ENCODE measurements at places on chromosomes 1 and 21.

DNA sequence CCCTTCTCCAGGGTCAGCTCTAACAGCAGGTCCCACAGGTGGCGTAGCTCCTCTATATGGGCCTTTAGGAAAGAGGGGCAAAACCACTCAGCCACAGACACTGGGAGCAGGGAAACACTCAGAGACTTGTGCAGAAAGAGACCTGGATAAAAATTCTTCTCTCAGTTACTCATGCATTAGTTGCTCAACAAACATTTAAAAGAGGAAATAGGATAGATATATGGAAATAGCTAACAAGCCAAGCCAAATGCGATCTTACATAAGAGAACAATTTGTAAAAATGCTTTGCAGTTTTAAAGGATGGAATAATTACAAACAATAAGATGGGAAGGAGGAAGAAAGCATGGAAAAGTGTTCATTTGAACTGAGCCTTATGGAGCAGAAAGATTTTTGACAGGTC, 4.9 kb downstream of the SPTA1 start:
- DNase-seq = peak; percentile 12

DNA sequence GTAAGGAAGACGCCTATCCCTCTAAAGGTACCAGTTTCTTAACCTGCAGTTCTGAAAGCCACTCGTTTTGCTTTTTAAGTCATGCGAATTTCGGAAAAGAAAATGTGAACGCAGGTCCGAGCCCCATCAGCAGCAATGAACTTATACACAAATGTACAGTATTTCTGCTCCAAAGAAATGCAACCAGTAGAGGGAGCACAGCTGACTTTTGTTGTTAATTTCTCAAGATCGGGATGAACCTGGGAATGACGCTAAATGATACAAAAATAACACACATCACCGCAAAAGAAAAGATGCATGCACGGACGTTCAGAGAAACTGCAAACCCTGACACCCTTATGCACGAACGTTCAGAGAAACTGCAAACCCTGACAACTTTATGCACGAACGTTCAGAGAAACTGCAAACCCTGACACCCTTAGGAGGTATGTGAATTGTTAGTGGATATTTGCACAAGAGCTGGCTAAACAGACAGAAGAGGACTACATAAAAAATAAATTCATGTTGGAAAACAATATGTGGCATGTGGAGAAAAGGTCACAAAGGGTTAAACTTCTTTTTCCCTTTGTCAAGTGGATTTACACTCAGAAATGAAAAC, 3.5 kb upstream of the TIAM1 start:
- peak; percentile 62 for DNase-seq

DNA sequence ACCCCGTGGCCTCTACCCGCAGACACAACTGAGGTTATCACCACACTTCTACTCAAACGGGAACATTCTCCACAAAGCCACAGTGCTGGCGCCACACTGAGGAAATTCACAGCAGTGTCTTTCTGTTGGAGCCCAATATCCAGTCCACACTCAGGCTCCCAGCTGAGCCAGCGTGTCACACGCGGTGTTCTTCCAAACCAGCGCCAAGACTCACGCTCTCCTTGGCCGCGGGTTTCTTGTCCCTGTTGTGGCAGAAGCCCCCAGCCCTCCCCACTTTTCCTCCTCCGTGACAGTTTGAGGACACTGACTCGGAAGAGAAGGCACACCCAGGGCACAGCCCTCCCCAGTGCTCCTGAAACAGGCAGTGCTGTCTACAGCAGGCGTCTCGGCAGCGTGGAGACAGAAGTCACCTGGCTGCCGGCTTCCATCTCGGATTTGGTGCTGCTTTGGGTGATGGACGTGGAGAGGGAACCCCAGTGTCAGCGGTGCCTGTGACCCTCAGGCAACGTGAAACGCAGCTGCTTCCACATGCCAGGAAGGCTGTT, 35.4 kb upstream of the AGPAT3 start:
- no peak for DNase-seq

GRCh38 chr1:191674626-191675179, 483.6 kb upstream of the RGS18 start:
- DNase-seq = no peak

DNA sequence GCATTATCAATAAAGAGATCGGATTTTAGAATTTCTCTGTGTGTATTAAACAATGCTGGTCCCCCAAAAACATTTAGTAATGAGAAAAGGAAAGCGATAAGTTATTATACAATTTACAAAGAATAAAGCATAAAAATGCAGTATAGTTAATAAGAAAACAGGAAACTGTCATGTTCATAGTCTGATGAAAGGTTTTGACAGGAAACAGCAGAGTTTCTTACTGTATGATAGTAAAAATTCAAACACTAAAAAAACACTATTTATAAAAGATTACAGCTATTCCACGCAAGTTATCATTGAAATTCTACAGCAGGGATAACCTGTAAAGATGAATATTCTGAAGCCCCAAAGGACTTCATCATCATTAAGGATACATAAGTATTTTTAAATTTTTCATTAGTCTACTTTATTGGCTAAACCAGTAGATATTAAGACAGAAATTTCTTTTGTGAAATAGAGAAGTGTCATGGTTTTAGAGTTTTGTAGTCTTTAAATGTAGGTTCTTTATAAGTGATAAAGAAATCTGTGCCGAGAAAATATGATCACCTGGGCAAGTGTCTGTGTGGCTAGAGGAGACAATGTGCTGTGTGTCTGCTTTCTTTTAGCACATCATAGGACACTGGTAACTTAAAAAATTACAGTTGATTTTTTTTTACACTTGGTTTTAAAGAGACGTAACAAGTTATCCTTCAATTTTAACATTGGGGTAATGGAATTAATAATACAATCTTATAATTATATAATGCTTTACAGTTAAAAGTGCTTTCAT, 49.7 kb upstream of the GFI1 start:
- DNase-seq = no peak

DNA sequence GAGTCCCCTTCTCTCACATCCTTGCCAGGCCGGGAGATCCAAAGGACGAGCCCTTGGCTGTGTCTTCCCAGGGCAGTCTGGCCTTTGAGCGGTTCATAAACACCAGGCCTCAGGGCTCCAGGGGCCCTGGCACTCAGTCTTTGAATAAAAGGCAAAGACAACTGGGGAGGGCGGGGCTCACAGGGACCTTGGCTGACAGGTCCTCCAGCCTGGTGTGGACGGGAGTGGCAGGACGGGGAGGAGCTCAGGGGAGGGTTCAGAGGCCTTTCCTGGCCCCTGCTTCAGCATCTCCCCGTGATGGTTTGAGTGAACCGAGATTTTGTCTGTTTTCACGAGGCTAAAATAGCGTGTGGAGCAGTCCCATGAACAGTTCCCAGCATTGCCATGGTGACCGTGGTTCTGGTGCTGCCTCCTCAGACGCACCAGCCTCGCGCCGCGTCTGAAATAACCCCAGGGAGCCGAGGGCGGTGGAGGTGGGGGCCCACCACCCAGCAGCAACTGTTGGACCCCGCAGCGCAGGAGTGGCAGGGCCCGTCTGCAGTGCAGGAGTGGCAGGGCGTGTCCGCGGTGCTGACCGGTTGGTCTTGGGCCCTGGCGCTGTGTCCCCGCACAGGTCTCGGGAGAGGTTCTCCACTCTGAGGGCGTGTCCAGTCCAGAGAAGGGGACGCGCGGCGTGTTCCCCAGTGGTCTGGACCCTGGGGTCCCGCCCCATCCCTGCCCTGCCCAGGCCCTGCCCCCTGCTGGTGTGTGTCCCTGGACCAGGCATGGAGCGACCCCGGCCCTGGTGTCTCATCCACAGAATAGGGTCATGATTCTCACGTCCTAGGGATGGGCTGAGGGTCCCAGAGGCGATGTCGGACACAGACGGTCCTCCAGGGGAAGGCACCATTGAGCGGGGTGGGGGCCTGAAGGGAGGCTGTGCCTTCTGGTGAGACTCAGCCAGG, 7.1 kb upstream of the PRKCZ start:
- no peak for DNase-seq
